AG08395 (cell line): ENCODE measurements at places on chromosomes 6 and 20.

- peak; percentile 24 for DNase-seq
Measured at GRCh38 chr6:24666097-24666640, 530 bp downstream of the TDP2 start.

DNA sequence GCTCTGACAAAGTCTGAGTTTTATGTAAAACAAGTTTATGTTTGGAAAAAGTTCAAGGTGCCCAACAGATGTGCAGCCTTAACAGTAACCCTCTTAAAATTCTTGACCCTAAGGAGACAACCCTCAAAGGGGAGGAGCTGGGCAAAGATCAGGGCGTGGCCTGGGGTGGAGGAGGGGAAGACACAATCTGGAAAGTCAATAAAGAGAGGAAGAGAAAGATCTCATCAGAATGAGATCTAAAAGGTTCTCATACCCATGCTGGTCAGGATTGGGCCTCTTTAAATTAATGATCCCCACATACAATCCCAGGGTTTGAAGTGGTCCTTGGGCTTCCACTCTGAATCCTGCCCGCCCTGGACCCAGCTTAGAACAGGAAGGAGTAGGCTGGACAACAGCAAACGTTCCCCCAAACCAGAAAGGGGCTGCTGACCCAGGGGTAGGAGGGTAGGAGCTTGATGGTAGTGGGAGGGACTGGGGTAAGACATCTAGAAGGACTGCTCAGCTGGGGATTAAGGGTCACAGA is 33.0 kb downstream of the FOXP4 start:
- no peak for DNase-seq

GRCh38 chr20:50438986-50439407 is 71.2 kb upstream of the PTPN1 start:
- peak; percentile 40 for DNase-seq

DNA sequence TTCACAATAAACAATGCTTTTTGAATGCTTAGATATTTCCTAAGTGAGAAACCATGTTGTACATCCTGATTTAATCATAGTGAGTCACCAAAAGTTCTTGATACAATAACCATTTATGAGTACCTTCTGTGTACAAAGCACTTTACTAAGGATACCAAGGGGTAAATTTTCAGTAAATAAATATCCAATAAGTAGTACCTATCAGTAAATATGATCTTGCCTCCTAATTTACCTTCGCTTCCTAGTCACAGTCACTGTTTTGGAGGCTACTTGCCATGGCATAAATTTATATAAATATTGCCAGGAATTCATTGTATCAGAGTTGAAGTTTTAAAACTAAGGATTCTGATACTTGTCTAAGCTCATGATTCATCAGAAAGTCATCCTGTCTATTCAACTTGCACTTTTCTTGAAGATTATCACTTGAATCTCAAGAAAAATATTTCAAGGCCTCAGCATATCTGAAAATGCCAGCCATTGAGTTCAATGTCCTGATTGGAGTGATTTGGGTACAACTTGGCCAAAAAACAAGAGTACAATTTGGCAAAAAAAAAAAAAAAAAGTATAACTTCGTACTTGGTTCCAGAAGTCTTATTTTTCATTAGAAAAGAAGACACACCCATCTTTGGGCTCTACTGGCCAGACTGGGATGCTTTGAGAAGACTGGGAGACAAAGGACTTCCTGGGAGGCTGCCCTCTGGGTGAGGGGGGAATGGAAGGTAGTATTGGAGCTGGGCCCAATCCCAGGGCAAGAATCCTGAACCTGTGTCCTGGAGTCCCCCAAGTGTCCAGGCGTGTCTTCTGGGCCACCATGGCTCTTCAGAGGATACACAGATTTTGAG is 32.8 kb downstream of the RAB22A start:
- peak; percentile 57 for DNase-seq

DNA sequence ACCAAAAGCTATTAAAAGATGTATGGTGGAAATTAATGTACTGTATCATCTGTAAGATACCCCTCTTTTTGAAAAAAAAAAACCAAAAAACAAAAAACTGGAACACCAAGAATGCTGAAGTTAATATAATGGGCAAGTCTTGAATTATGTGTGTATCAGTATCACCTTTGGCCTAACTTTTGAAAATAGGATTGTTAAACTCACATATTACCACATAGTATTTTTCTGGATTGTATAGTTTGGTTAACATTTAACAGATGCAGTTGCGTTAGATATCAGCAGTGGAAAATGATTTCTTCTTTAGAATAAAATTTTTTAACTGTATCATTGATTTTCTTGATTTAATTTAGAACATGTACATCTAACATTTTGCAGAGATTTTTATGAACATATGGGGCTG is 118.5 kb downstream of the LRRC1 start:
- no peak for DNase-seq

- no peak for DNase-seq
Measured at GRCh38 chr20:59819496-59820203, 113.8 kb downstream of the SYCP2 start.

DNA sequence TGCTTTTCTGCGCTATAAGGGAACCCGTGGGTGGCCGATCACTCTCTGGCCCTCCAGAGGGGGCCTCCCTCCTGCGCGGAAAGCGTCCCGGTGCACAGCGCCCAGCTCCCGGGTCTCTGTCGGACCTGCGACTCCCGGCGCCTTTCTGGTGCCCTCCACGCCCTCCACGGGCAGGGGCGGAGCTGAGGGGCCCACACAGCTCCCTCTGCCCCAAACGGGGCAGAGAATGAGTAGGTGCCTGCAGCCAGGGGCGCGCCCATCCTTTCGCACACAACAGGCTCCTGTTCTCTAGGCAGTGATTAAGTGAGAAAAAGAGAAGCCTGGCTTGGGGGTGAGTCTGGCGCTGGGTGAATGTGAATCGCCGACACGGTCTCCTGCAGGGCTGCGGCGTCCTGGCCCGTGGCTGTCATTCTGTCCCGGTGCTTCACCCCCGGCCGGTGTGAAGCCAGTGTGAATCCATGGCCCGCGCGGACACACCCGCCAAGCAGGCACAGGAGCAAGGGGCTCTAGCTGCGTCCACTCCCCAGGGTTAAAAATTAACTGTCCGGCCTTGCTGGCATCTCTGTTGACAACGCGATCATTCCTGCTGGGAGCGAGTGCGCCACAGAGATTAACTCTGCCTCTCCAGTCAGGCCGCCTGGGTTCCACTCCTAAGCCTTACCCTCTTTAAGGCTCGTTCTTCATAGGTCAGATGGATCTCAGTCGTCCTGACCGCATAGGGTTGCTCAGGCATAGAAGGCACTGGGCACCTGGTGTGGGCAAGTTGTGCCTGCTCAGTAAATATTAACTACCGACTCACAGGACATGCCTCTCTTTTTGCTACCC is 88.8 kb downstream of the PCSK2 start:
- no peak for DNase-seq

DNA sequence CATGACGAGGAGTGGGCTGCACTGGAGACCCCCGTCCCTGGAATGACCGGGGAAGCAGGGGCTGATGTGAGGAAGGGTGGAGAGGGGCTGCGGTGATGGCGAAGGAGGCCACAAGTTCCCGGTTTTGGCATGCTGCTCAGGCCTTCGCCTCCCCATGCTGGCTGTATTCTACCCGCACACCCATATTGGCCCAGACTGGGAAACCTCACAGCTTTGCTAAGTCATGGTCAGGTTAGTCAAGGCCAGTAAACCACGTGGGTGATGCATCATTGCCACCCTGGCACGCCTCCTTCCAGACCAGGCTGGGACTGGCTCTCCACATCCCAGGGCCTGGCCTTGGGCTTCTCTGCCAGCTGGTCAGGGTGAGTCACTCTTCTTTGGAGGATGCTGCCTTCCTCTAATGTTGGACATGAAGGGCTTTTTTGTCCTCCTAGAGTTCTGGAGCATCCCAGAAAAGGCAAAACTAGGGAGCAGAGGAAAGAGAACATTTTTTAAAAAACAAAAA is 53.8 kb downstream of the PCNA start:
- peak; percentile 97 for DNase-seq

DNA sequence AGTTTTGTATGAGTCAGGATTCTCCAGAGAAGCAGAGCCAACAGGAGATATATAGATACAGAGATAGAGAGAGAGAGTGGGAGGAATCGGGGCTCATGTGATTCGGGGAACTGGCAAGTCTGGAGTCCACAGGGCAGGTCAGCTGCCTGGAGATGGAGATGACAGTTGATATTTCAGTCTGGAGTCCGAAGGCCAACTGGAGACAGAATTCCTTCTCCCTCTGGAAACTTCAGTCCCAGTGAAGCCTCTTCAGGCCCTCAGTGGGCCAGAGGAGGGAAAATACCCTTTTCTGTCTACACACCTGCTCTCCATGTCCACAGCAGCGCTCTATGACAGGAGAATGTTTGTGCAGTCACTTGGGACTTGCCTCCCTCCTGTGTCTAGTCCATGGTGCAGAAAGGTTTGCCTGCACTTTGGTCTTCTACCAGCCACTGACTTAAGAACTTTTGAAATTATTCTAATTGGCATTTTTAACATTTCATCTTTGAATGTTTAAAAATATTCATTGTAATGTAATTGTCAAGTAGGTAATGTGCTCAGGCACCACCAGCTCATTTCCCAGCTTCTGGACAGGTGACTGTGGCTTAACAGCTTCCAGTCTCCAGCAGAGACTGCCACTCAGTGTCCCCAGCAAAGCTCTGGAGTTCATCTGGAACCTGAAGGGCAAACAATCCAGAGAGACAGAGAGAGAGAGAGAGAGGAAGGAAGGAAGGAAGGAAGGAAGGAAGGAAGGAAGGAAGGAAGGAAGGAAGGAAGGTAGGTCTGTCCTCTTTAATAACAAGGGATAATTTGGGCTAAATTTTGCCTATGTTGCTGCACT is 43.8 kb upstream of the AFDN start:
- no peak for DNase-seq

DNA sequence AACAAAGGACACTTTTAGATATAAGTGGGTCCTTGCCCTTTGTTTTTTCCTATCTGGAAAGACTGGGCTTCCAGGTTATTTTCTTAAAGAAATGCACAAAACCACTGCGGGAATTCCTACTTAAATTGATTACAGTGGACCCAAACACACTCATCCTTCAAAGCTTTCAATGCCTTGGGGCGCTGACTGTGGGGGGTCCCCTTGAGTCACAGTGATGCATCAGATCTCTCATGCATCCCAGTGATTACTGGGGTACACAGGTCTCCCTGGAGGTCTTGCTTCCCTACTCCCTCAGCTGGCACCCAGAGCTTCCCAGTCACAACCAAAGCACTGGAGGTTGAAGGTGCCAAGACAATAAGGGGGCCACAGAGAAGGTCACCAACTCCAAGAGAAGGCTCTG is 20.7 kb downstream of the ABHD12 start:
- no peak for DNase-seq

GRCh38 chr6:33430991-33431879 is 11.4 kb downstream of the SYNGAP1 start:
- peak; percentile 87 for DNase-seq

DNA sequence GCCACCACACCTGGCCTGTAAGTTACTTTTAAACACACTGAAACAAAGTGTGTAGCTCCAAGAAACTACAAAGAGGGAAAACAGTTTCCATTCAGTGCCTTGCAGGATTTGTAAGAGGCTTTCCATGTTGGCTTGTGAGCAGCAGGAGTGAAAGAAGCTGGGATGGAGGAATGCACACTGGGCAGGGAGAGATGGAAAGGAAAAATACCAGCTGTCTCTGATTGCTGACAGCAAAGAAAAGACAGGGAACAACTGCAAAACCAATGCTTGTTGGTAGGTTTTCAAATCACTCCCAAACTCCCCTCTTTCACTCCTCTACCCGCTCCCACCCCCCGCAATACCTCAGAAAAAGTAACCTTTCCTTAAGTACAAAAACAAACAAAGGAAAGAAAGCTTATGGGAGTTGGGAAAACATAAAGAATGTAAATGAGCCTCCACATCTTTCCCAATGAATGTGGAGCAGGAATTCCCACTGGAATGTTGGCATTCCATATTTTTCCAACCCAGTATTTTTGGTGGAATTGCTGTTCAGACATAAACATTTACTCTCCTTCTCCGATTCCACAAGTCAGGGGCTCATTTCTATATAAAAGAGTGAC is 166.1 kb downstream of the THBS2 start:
- DNase-seq: peak; percentile 54

- no peak for DNase-seq
Measured at GRCh38 chr20:43667341-43668132, 623 bp downstream of the MYBL2 start.

DNA sequence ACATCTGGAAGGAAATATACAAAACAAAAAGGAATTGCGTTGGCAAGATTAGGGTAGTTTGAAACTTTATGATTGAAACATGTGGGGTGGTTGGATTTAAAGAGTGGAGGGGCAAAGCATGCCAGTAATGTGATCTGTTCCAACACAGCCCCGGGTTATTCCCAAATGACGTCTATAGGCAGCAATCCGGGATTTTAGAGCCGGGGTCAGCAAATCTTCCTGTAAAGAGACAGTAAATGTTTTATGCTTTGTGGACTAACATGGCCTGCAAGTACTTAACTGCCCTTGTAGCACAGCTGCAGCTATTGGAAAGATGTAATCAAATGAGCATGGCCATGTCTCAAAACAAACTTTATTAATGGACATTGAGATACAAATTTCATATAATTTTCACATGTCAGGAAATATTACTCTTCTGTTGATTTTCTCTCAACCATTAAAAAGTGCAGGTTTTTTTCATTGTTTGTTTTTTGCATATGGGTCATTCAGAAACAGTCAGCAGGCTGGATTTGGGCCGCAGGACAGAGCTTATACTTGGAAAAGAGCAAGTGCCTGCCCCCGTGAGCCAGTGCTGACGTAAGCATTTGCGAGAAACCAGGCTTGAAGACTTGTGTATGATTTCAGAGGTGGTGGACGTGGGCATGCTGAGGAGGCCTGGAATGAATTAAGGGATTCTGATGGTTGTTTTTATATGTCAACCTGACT is 136.5 kb downstream of the DOK5 start:
- no peak for DNase-seq

GRCh38 chr6:137541534-137542063 is 47.4 kb upstream of the OLIG3 start:
- DNase-seq: no peak

DNA sequence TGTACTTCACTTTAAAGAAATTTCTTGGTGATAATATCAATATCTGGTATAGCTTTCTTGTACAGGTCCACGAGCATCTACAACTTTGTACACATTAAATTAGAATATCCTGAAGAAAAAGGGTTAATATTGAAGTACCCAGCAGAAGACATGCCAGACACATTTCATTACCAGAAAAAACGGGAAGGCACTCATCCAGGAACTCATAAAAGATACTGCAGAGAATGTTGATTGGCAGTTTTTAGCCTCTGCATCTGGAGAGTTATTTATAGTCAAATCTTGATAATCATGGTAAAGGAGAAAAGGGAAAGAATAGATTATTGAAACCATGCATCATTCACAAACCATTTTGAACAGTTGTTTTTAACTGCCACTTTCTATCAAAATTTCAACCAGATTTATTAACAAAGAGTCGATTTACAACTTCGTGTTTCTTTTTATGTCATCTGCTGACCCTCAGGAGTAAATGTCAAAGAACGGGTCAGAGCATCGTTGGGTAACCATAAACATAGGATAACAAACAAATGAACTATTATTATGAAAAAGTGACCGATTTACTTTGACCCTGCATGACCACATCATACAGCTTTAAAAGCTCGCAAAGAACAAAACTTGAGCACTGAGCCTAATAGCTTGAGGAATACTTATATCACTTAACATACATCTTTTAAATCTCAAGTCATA is 229.2 kb upstream of the SGK1 start:
- DNase-seq: no peak

GRCh38 chr20:6583134-6583738 is 184.2 kb upstream of the BMP2 start:
- peak; percentile 68 for DNase-seq

GRCh38 chr6:145891126-145891525 is 73.0 kb downstream of the SHPRH start:
- DNase-seq: peak; percentile 8
